Activated CD4-positive, alpha-beta T cell treated with anti-CD3 and anti-CD28 coated beads, Interleukin-2, Interleukin-6, amounts not matched to agents 100 ng/mL and 50 ng/mL, durations not matched to agents 16 hours and 8 hours (primary cell): ENCODE measurements at places on chromosomes 5 and 9.
A peak's percentile ranks its signal among the peaks of the same experiment; 100 is the strongest.

- DNase-seq, result no peak
These were observed 77.0 kb upstream of the COL5A1 start for GRCh38 chr9:134564431-134565170.

DNA sequence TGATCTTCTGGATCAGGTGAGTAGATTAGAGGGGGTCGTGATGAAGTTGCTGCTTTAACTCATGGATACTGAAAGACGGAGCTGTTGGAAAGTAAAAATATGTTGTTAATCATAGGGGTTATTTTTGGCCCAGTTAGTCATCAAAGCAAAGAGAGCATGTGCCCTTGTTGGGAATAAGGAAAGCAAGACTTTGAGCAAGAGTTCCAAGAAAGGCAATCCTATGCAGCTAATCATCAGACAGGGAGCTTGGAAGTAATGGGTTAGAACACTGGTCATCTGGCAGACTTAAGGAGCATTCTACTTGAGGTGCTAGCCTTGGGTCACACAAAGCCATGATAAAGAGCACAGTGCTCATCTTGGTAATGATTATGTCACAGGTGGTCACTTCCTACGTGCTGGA lies 18.3 kb downstream of the ASPN start:
- no peak for DNase-seq

- DNase-seq, result no peak
These were observed 51.3 kb downstream of the CRB2 start for GRCh38 chr9:123407217-123407851.

- no peak for DNase-seq
These were observed 531.9 kb upstream of the PTPRD start for GRCh38 chr9:11144746-11145145.

- no peak for DNase-seq
These were observed 13.6 kb downstream of the UBAC1 start for GRCh38 chr9:135947582-135947981.

DNA sequence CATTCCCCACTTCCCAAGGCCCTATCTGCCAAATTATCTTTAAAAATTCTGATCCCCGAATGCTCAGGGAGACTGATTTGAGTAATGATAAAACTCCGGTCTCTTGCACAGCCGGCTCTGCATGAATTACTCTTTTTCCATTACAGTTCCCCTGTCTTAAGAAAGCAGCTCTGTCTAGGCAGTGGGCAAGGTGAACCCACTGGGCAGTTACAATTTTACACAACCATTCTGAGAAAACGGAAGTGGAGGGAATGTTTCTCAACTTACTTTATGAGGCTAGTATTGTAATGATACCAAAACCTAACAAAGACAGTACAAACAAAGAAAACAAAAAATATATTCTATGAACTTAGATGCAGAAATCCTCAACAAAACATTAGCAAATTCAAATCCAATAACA lies 100.0 kb downstream of the MCTP1 start:
- no peak for DNase-seq

DNA sequence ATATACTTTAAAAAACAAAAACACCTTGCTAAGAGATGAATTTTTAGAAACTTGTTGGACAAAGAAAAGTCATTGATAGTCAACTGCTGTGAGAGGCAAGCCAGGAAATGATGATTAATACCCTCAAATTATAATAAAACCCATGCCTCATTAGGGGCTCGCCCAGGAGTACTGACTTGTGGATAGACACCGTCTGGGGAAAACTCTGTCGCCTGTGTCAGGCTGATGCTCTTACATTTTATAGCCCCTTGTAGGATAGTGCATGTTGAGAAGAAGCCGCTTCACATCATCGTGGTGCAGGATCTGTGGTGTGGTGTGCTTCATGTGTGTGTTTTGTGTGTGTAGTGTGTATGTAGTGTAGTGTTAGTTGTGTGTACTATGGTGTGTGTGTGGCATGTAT lies 39.1 kb downstream of the SYK start:
- DNase-seq, result no peak

GRCh38 chr5:87313216-87313615 lies 45.5 kb downstream of the RASA1 start:
- no peak for DNase-seq

DNA sequence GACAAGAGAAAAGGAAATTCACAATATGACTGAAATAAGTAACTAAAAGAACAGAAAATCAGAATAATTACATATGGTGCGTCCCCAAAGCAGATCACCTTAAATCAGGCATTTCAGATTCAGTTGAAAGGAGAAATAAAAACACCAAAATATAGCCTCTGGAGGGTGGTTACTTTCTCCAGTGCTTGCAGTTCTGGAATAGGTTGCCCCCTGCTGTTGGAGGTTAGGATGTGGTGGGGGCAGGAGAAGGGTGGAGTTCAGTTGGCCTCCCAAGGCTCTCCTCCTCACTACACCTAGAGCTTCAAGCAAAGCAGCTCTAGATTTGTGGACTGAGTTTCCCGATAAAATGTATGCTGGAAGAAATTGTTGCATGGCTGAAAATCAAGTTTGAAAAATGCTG lies 338.2 kb upstream of the TLE4 start:
- DNase-seq, result peak; percentile 29

GRCh38 chr5:41067714-41068568 lies 3.2 kb downstream of the MROH2B start:
- no peak for DNase-seq
